ENCODE measurements at places on chromosomes 2 and 18.

DNA sequence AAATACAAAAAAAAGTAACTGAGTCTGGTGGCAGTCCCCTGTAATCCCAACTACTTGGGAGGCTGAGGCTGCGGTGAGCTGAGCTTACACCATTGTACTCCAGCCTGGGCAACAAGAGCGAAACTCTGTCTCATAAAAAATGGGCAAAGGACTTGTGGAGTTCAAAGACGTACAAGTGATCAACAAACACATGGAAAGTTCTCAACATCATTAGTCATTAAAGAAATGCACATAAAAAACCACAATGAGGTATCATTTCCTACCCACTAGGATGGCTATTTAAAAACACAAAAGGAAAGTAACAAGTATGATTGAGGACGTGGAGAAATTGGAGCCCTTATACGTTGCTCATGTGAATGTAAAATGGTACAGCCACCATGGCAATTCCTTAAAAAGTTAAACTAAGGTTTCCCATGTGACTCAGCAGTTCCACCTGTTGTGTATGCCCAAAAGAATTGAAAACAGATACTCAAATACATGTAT lies 52.3 kb downstream of the RAB10 start:
- no peak for DNase-seq

GRCh38 chr2:60353406-60353800 lies 200.1 kb downstream of the BCL11A start:
- DNase-seq: no peak

GRCh38 chr18:57635003-57635822 lies 13.6 kb upstream of the NARS1 start:
- no peak for DNase-seq

GRCh38 chr2:176753752-176754474 lies 458.7 kb upstream of the HNRNPA3 start:
- no peak for DNase-seq

DNA sequence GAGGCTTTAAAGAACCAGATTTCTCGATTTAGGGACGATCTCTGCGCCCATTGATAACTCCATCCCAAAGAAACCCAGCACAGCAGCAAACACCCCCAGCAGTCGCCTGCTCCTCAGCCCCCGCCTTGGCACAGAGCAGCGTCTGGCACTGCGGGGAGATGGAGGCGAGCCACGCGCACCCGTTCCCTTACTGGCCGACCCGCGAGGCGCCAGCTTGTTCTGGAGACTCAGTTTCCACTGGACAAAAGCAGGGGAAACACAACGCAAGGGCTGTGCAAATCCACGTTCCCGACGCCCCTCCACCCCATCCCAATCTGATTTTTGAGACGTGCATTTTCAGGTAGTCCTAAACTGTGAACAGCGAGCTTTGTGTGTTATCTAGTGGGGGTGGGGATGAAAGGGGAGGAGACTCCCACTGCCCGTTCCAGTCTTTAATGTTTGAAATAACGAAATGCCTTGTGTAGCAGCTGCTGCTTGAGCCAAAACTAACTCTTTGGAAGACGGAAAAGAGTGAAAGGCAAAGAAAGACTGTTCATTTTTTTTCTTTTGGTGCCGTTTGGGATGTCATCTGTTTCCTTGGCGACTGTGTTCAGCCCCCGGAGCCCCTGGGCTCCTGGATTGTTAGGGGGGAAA lies 143.2 kb downstream of the MEIS1 start:
- no peak for DNase-seq

- DNase-seq: no peak
These were observed 125.3 kb downstream of the TCF4 start for GRCh38 chr18:55462652-55463051.

DNA sequence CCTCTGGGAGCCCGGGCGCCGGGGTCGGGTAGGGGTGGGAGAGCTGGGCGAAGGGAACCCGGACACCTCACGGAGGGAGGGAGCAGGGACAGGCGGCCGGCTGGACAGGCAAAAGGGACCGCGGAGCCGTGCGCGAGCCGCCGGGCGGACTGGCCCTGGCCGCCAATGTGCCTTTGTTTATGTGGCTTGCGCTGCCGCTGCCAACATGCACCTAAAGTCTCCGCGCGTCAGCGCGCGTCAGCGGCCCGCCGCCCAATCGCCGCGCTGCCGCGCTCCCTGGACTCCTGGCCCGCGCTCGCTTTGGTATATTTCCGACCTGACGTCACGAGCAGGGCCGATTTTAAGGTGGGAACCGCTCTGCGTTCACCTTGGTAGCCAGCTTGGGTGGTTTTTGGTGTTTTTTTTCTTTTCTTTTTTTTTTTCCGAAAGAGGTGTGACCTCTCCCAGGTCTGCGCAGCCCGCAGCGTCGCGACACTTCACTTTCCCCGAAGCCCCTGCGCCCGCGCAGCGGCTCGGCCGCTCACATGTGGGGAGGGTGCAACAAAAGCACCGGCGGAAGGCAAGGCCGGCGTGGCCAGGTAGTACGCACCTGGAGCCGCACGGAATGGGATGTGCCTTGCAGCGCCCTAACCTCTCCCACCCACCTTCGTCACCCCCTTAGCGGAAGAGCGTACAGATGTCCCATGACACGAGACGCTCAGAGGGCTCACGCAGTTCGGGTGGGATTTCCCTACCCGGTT lies at the start of gene NR4A2:
Gene NR4A2, minus strand, starts transcription at position 188 of the 740 bp plus-strand sequence. CDS start 2,535 bp downstream, outside the sequence.
- DNase-seq: peak; percentile 81

- DNase-seq: no peak
These were observed 241.1 kb downstream of the BCL2 start for GRCh38 chr18:63078471-63078870.

GRCh38 chr2:206981739-206982340 lies 42.5 kb downstream of the CPO start:
- peak; percentile 78 for DNase-seq

GRCh38 chr2:202762556-202762955 lies 109.0 kb downstream of the ICA1L start:
- no peak for DNase-seq

DNA sequence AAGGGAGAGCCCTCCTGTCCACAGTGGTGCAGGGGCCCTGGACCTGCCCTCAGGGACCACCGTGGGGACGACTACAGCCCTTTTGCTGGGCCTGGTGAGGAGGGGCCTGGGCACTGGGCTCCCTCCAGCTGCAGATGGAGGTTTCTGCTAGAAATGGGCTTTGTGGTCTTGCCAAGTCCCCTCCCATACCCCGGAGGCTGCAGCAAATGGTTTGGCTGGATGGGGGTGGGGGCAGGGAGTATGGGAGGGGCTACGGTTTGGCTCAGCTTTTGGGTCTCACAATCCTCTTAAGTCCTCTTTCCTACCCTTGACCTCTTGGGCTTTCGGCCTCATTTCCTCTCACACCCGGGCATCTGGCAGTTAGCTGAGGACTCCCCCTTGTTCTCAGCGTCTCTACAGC lies 21.7 kb downstream of the TET3 start:
- DNase-seq: no peak

- no peak for DNase-seq
These were observed 357.4 kb upstream of the GULP1 start for GRCh38 chr2:187934236-187934635.

- DNase-seq: no peak
These were observed 181.7 kb upstream of the SH3BP4 start for GRCh38 chr2:234770031-234770506.

DNA sequence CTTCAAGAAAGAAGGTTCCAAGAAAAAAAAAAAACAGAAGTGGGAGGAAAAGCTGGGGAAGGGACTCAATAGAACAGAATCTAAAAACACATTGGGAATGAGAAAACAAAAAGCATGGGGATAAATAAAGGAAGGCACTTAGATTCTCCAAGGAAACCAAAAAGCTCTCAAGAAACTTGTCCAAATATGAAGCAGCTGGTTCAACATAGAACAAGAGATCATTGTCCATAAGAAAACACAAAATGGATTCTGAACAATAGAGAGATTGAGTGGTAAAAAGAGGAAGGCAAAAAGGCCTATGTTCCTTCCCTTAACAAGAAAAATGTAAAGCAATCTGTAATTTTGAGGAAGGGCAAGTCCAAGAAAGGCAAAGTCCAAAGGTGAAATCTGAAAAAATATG lies 32.9 kb upstream of the ALK start:
- DNase-seq: no peak

- no peak for DNase-seq
These were observed 10.6 kb downstream of the RND3 start for GRCh38 chr2:150476809-150477302.

DNA sequence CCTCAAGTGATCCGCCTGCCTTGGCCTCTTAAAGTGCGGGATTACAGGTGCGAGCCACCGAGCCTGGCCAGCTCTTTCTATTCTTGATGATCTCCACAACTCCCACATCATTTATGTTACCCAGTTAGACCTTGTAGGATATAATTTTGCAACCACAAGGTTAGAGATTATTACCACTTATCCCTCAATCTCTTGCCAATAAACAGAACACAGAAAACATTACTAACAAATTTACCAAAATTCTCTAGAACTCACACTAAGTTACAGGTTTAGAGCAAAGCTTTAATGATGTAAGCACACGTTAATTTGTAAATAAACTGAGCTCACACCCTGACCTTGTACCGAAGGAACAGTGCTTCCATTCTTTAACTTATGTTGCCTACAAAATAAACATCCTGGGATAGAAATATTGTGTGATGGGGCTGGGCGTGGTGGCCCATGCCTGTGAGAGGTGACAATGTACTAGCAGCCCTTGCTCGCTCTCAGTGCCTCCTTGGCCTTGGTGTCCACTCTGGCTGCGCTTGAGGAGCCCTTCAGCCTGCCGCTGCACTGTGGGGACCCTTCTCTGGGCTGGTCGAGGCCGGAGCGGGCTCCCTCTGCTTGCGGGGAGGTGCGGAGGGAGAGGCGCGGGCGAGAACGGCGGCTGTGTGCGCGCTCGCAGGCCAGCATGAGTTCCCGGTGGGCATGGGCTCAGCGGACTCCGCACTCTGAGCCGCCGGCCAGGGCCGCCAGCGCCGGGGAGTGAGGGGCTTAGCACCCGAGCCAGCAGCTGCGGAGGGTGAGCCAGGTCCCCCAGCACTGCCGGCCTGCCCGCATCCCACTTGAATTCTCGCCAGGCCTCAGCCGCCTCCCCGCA lies 42.1 kb upstream of the ITSN2 start:
- DNase-seq: no peak

- DNase-seq: no peak
These were observed 16.7 kb downstream of the LHCGR start for GRCh38 chr2:48738806-48739205.

DNA sequence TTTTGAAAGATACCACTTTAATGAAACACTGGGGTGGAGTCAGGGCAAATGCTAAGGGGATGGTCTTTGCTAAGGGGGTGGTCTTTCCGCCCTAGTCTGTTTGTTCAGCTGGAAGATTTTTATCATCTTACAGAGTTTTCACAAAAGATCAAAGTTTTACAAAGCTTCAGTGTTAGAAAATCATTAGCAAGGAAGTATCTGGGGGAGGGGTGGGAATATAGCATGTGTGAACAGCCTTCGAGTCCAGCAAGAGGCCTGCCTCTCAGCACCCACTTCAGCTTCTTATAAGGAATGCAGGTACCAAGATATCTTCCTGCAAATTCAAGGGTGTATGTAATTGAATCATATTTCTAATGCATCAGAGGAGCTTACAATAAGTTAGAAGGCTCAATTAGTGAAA lies 112.9 kb downstream of the RAPGEF4 start:
- no peak for DNase-seq

DNA sequence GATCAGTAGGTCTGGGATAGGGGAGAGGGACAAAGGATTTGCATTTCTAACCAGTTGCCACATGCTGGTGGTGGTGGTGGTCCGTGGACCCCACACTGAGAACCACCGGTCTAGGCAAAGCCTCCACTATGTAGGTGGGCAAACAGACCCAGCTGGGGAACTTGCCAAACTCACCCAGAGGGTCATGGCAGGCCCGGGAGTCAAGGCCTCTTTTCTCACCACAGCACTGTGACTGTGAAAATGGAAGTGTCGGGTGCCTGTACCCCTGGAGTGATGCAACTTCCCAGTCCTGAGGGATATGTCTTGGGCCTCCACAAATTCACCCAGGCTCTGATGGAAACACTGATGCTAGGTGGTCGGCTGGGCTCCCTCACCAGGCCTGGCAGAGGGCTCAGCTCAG lies 101.2 kb upstream of the SMAD2 start:
- DNase-seq: no peak

DNA sequence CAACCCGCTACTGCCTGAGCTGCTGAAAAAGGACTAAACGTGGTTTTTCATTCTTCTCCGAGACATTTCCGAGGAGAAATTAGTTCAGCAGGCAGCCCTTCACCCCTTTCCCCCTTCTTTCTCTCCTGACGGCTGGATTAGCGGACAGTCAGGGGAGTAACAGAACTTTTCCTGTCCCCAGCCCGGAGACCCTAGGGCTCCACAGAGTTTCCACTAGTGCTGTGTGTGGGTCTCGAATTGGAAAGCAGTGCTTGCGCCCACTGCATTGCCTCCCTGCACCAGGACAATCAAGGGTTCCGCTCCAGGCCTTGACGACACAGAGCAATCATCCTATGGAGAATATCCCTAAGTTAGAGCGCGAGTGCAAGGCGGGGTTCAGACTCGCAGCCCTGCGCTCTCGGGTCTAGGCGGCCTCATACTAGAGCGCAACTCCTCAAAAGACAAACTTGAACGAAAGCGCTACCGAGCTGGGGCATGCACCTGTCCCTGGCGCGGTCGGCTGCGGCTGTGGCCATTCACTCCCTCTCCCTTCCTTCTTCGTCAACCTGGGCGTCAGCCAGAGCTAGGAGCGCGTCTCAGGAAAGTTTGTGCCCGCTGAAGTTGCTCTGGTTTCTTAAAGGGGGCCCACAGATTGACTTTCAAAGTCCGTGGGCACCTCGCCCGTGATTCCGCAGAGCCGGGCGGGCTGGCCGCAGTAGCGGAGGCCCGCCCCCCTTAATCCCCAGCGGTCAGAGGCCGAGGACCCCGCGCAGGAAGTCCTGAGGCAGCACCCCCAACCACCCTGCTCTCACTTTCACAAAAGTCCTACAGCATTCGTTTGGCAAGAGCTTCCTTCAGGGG lies 801 bp downstream of the OSR1 start:
- DNase-seq: no peak

GRCh38 chr2:9736021-9736420 lies 105.2 kb upstream of the YWHAQ start:
- no peak for DNase-seq

DNA sequence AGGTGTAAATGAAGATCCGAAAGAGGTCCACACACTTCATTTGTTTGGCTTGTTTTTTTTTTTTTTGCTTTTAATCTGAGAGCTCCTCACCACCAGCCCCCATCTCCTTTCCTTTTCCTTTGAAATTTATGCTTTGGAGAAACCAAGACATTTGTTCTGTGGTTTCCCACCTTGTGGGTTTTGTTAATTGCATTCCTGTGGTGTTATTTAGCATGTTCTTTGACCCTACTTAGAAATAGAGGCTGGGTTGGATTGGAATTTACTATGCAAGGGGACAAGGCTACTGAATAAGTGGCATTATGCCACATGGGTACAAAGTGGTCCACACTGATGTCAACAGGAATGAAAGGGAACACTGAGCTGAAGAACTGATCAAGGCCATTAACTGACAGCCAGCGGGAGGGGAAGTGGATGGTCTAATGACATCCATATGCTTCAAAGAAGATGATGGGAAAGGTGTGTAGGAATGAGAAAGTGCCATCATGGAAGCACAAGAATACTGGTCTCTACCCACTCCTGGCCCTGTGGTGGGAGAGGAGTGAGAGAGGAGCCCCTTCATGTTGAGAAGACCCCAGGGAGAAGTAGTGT lies 8.9 kb downstream of the CCL20 start:
- no peak for DNase-seq

GRCh38 chr2:8677646-8678592 lies 3.9 kb upstream of the ID2 start:
- no peak for DNase-seq

GRCh38 chr2:130873700-130874346 lies 37.1 kb downstream of the ARHGEF4 start:
- peak; percentile 48 for DNase-seq

Data from C1 segment of cervical spinal cord (tissue), 14 donors.